ENCODE measurements at places on chromosomes 4 and X.
A peak's percentile ranks its signal among the peaks of the same experiment; 100 is the strongest.

DNA sequence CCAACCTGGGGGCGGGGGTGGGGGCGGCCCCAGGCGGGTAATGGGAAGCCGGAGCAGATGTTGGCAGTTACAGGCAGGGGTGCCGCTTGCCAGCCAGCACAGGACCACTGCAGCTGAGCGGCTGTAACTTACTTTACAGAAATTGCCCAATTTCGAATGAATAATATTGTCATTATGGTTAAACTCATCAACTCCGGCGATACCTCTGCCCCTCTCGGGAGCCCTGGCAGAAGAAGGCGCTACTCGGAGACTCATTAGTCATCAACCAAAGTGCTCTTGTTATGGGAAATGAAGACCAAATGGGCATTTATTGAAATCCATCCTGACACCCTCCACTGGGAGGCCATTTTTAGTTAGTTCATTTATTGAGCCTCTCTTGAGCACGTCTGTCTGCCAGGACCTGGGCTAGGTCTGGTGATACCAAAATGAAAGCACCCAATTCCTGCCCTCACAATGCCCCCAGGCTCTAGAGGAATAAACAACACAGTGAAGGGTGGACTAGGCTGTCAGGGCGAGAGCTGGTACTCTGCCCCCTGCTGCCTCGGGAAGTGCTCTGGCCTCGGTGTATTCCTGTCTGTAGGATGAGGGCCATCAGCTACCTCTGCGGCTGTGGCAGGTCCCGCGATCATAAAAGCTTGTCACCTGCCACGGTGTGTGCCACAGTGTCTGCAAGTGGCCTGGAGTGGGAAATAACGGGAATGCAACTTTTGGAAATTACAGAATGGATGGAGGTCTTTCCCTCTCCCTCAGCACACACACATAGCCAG lies 159.1 kb upstream of the PSAPL1 start:
- no peak for DNase-seq

DNA sequence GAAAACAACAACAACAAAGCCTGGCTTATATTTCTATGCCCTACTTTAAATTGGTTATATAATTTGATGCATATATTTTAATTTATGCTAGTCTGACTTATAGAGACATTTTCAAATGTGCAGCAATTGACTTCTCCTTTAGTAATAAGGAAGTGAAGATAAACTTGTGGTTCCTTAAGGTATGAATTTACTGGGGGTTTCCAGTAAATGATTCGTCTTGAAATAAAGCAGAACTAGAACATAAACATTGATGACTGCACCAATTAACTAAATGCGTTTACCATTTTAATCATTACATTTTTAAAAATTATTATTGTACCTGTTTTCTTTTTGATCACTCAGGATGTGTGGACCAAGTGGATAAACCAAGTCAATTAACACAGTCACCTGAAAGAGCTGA lies 99.6 kb upstream of the CCSER1 start:
- no peak for DNase-seq

DNA sequence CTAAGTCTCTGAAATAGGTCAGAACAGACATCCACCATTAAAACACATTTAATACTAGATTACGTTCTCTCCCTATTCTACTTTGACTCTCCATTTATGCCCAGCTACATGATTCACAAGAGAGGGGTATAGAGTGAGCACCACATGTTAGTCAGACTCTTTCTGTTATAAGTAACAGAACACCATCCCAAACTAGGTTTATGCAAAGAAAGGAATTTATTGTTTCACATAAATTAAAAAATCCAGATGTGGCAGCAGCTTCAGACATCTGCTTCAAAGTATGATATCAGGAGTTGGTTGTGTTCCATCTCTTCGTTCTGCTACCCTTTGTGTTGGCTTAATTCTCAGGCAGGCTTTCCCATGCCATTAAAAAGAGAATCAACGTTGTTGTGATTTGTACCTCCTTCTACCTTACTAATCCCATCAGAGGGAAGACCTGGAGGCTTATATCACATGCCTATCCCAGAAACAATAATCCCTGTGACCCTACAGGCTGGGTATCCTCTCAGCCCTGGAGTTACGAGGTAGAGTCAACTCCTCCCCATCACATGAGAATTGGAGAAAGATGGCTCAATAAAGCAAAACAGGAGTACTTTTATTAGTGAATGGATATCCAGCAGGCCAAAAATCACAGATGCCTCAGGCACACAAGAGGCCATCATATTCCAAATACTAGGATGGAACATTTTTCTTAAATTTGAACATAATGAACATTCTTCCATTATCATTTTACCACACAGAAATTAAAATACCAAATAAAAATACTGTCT lies 163.2 kb downstream of the SLC7A11 start:
- no peak for DNase-seq

DNA sequence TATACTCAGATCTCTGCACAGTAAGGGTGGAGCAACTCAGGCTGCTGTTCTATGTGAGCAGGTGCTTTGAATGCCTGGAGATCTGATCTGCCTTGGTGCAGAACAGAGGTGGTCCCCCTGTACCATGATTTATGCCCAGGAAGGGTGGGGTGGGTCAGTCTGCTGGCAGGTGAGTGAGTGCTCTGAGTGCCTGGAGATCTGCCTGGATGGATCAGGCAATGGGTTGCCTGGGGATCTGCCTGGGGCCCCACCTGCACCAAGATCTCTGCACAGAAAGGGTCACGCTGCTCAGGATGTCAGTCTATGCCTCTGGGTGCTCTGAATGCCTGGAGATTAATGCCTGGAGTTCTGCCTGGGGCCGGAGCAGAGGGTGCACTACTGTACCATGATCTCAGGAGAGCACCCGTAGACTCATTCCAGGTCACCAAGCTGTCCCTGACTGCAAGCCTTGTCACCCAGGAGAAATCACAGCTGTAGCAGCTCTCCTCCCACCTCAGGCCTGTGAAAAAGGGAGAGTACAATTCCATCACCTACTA lies 342.9 kb downstream of the GBA3 start:
- DNase-seq: no peak

DNA sequence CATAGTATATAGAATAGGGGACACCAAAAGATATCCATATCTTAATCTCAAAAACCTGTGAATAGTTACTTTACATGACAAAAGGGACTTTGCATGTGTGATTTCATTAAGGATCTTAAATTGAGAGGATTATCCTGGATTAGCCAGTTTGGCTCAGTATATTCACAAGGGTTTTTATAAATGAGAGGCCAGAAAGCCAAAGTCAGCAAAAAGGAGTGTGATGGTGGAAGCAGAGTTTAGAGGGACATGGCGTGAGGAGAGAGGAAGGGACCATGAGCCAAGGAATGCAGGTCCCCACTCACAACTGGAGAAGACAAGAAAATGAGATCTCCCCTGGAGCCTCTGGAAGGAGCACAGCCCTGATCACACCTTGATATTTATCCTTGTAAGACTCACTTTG lies 648.5 kb upstream of the LCORL start:
- no peak for DNase-seq

DNA sequence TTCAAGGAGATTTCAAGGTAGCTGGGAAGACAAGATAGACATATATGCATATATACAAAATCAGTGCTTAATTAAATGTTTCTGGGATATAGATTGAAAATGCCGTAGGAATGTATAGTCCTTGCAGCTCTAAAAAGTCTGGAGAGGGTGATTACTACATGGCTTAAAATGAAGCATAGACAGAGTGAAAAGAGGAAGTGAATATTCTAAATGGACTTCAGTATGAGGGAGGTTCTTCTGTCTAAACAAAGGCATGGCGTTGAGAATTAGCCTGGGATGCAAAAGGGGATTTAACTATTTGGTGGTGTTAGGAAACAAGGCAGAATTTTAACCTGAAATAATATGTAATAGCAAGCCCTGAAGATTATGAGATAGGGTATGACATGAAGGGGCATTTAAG lies 141.5 kb upstream of the FRMPD4 start:
- no peak for DNase-seq

- DNase-seq: no peak
Observed at GRCh38 chrX:86329174-86329573, 180.9 kb downstream of the DACH2 start.

DNA sequence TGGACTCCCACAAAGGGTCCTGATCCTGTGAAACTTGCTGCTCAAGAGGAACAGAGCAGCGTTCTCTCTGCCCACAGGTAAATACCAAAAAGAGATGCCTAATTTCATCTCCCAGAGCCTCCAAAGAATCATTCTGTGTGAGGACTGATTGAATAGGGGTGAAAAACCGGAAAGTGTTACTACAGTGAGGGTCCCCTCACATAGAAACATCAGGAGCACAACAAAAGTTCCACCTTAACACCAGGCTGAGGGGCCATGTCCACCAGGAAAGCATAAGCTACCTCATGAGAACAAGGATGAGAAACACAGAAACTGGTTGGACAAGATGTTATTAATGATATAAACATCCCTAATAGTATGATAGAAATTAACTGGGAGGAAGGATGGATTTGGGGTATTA lies 140.9 kb downstream of the NWD2 start:
- no peak for DNase-seq

GRCh38 chrX:153494061-153494460 lies 719 bp upstream of the BGN start:
- DNase-seq: no peak

- DNase-seq: no peak
Observed at GRCh38 chr4:118327554-118328241, 25.1 kb downstream of the PRSS12 start.

GRCh38 chrX:1462596-1463251 lies 10.0 kb upstream of the ASMTL start:
- no peak for DNase-seq

DNA sequence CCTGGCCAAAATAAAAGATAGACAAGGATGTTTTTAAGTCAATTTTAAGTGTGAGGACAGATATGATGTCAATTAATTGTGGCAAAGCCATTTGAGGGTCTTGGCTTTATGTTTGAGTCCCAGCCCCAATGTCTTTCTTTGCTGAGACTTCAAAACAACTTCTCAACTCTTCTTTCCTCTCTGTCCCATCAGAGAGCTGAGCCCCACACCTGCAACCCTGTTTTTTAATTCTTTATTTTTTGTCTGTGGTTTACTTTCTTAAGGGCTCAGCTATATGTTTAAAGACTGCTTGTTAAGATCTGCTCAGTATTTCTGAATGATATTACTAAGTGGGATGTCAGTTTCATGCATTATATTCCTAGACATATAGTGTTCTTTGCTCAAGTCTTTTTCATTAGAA lies 164.3 kb downstream of the HS3ST1 start:
- no peak for DNase-seq

- DNase-seq: no peak
Observed at GRCh38 chr4:52512291-52512690, 146.8 kb downstream of the USP46 start.

DNA sequence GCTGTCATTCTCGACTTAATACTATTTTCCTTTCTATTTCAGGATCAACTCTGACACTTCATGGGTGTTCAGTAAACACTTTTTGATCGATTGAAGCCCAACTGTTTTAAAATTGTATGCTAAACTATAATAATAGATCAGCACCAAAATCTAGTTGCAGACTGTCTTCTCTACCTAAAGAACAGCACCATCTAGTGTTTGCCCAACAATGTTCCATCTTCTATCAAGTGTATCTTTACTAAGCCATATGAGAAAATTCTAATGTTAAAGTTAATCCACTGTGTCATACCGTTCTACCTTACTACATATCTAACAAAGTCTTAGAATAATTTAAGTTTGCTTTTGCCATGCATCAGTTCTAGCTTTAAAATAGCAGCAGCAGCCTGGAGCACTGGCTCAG lies 113.0 kb upstream of the PRDX4 start:
- DNase-seq: peak; percentile 3

DNA sequence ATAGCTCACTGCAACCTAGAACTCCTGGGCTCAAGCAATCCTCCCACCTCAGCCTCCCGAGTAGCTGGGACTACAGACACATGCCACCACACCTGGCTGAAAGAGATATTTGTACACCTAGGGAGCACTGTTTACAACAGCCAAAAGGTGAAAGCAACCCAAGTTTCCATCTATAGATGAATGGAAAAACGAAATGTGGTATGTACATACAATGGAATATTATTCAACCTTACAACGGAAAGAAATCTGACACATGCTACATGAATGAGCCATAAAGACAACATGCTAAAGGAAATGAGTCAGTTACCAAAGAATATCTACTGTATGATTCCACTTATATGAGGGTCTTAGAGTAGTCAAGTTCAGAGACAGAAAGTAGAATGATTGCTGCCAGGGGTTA lies 52.2 kb downstream of the ABCG2 start:
- no peak for DNase-seq

DNA sequence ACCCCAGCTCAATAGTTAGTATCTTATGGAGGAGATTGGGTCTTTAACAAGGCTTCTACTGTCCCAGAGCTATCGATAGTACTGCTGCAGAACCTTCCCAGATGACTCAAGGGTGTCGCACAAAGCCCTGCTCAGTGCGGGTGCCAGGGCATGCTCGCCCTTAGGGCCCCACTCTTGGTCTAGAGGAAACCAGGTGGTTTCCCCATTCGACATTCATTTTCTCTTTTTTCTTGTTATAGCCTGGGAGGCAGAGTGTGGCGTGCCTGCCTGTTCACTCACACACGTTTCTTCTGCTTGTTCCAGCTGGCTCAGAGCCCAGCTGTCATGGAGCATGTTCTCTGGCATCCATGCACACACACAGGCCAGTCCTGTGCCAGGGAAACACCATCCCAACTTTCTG lies 144.5 kb downstream of the SMIM20 start:
- no peak for DNase-seq

All from globus pallidus (tissue), 1 donor.